ENCODE measurements at places on chromosomes 1 and 21. TPM values are rescaled to one million over a fixed set of nuclear protein-coding genes. Genes with fewer than 3 reads are reported as not detected.
A peak's percentile ranks its signal among the peaks of the same experiment; 100 is the strongest.

The RAB25 gene
- total RNA-seq = 51.4 TPM

The TMCO4 gene
- 36.5 TPM for total RNA-seq

The GPR3 gene
- 0.38 TPM for total RNA-seq

The SV2A gene
- 4.5 TPM for total RNA-seq

The MROH7 gene
- 5.4 TPM for total RNA-seq

The TXNIP gene
- 1,197 TPM for total RNA-seq

The PTGER3 gene
- total RNA-seq = 9.0 TPM

The CITED4 gene
- total RNA-seq = 78.6 TPM

The STX12 gene
- total RNA-seq = 49.0 TPM

GRCh38 chr1:116288201-116288598 is 84.8 kb upstream of the ATP1A1 start:
- H3K27me3 ChIP-seq = no peaks in the 10 kb centered on the region
- H3K4me3 ChIP-seq = no peak overlapping the region
- H3K4me1 ChIP-seq = no peaks in the 10 kb centered on the region
- peak overlapping the region; percentile 35 for H3K27ac ChIP-seq
- DNase-seq = no peak

DNA sequence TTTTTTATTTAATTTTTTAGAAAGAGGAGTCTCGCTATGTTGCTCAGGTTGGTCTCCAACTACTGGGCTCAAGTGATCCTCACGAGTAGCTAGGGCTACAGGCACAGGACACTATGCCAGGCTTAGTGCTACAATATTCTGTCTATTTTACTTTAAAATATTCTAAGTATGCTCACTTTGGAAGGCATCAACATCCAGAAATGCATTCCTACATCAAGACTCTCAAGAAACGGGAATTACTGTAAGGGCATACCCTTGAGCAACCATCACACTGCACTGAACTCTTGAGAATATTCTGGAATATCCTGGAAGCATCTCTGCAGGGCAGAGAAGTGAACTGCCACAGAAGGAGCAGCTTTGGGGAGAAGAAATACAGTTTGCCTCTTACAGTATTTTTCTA is 565 bp upstream of the DMRTB1 start:
- DNase-seq = no peak
- no peaks in the 10 kb centered on the region for H3K27me3 ChIP-seq
- H3K4me1 ChIP-seq = no peaks in the 10 kb centered on the region
- no peak overlapping the region for H3K27ac ChIP-seq

GRCh38 chr21:28633839-28634555 is 358.7 kb downstream of the LTN1 start:
- H3K36me3 ChIP-seq = no peaks in the 10 kb centered on the region
- DNase-seq = no peak
- no peak overlapping the region for H3K27ac ChIP-seq
- H3K4me1 ChIP-seq = no peaks in the 10 kb centered on the region
- no peak overlapping the region for H3K4me3 ChIP-seq

DNA sequence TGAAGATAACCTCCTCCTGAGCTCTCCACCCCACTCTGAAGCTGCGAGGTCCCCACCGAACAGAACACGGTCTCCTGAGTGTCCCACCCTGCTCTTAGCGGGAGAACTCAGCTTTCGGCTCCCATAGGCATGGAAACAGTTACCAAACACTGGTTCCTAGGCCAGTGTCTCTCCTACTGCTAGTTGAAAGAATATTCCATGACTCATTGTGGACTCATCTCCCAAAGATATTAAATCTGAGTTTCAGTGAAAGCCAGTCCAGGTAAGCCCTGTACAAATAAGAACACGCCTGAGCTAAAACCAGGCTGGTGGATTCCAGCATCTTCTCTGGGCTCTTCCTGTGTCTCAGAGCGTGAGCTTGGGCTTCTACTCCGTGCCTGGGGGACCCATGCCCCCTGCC is 107.5 kb upstream of the CLDN14 start:
- H3K27ac ChIP-seq = no peak overlapping the region
- no peak for DNase-seq
- H3K4me1 ChIP-seq = no peaks in the 10 kb centered on the region
- H3K36me3 ChIP-seq = no peaks in the 10 kb centered on the region
- no peak overlapping the region for H3K4me3 ChIP-seq

GRCh38 chr1:186194107-186194756 is 180.8 kb downstream of the TPR start:
- H3K36me3 ChIP-seq = no peaks in the 10 kb centered on the region
- no peak for DNase-seq
- H3K27me3 ChIP-seq = no peaks in the 10 kb centered on the region
- no peak overlapping the region for H3K27ac ChIP-seq
- no peak overlapping the region for H3K4me3 ChIP-seq
- no peaks in the 10 kb centered on the region for H3K4me1 ChIP-seq

GRCh38 chr1:9295884-9296283 is 3.2 kb downstream of the SPSB1 start:
- no peaks in the 10 kb centered on the region for H3K27me3 ChIP-seq
- peaks cover 2% of the 10 kb centered on the region for H3K36me3 ChIP-seq
- H3K4me1 ChIP-seq = no peaks in the 10 kb centered on the region
- DNase-seq = no peak

DNA sequence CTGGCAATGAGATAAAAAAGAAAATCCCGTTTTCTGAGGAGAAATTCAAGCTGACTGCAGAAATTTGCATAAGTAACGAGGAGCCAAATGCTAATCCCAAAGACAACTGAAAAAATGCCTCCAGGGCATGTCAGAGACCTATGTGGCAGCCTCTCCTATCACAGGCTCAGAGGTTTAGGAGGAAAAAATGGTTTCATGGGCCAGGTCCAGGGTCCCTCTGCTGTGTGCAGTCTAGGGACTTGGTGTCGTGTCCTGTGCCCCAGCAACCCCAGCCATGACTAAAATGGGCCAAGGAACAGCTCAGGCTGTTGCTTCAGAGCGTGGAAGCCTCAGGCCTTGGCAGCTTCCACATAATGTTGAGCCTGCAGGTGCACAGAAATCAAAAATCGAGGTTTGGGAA is 456.5 kb downstream of the DPYD start:
- no peak for DNase-seq
- no peak overlapping the region for H3K4me3 ChIP-seq
- H3K27ac ChIP-seq = no peak overlapping the region

DNA sequence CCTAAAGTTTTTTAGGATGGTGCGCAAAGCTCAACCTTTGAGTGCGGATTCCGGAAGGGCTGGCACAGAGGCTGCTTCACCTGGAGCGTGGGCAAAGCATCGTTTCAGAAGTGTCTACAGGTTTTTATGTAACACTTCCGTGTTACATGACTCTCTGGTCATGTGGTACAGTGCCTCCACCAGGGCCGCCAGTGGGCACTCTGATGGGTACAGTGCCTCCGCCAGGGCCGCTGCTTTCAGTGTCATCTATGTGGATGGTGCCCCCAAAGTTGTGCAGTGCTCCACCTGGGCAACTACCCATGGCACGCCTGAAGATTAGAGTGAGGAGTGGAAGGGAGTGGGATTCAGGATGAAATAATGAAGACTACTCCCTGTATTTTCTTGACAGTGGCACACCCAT is 101.4 kb upstream of the C1orf174 start:
- no peak for DNase-seq
- no peaks in the 10 kb centered on the region for H3K27me3 ChIP-seq
- H3K4me1 ChIP-seq = no peaks in the 10 kb centered on the region
- no peak overlapping the region for H3K4me3 ChIP-seq

GRCh38 chr1:167714439-167715156 is 7.2 kb upstream of the MPZL1 start:
- no peaks in the 10 kb centered on the region for H3K27me3 ChIP-seq
- DNase-seq = peak; percentile 93
- peak overlapping the region; percentile 73 for H3K4me3 ChIP-seq
- H3K27ac ChIP-seq = peak overlapping the region; percentile 91
- no peaks in the 10 kb centered on the region for H3K36me3 ChIP-seq
- H3K4me1 ChIP-seq = no peaks in the 10 kb centered on the region

- H3K27ac ChIP-seq = no peak overlapping the region
- peak; percentile 56 for DNase-seq
- H3K36me3 ChIP-seq = no peaks in the 10 kb centered on the region
- no peaks in the 10 kb centered on the region for H3K27me3 ChIP-seq
- no peak overlapping the region for H3K4me3 ChIP-seq
Observed at GRCh38 chr1:110508028-110508940, 10.7 kb downstream of the KCNA10 start.

- no peaks in the 10 kb centered on the region for H3K27me3 ChIP-seq
- H3K4me3 ChIP-seq = no peak overlapping the region
- DNase-seq = no peak
- H3K27ac ChIP-seq = no peak overlapping the region
- no peaks in the 10 kb centered on the region for H3K4me1 ChIP-seq
Observed at GRCh38 chr1:40003156-40004093, 37.1 kb upstream of the CAP1 start.

- no peaks in the 10 kb centered on the region for H3K36me3 ChIP-seq
- no peak overlapping the region for H3K4me3 ChIP-seq
- H3K27me3 ChIP-seq = no peaks in the 10 kb centered on the region
- no peak overlapping the region for H3K27ac ChIP-seq
- no peaks in the 10 kb centered on the region for H3K4me1 ChIP-seq
Observed at GRCh38 chr1:71240656-71241055, 159.8 kb upstream of the ZRANB2 start.

- H3K36me3 ChIP-seq = peaks cover 12% of the 10 kb centered on the region
- no peak overlapping the region for H3K27ac ChIP-seq
- no peak overlapping the region for H3K4me3 ChIP-seq
- no peaks in the 10 kb centered on the region for H3K27me3 ChIP-seq
- H3K4me1 ChIP-seq = no peaks in the 10 kb centered on the region
Observed at GRCh38 chr1:228494044-228494353, 6.8 kb downstream of the RNF187 start.

DNA sequence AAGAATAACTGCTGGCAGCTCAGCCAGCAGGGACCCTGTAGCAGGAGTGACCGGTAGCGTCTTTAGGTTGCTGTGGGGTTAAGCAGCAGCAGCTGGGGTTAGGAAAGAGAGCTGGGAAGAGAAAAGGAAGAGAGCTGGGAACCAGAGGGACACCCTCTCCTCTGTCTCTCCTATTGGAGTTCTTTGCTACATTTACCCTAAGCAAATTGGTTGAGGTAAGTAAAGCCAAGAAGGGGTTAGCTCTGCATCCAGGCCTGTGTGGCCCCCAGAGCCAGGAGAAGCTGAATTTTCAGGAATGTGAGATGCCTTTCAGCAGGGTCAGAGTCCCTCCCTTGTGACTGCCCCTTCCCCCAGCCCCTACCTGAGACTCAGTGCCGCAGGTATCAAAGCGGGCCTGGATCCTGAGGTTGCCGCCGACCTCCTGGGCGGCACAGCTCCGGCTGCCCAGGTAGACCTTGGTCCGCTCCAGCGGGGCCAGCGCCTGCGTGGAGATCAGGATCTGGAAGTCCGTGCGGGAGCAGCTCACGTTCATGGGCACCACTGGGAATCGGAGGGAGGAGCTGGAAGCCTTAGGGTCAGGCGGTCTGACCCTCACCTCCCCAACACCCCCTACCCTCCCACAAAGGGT is 16.4 kb downstream of the CDCP2 start:
- no peak overlapping the region for H3K4me3 ChIP-seq
- no peaks in the 10 kb centered on the region for H3K36me3 ChIP-seq
- no peaks in the 10 kb centered on the region for H3K27me3 ChIP-seq
- DNase-seq = no peak
- peaks cover 5% of the 10 kb centered on the region for H3K4me1 ChIP-seq

GRCh38 chr1:53733447-53733931 is 5.5 kb downstream of the GLIS1 start:
- H3K36me3 ChIP-seq = no peaks in the 10 kb centered on the region
- DNase-seq = no peak
- H3K4me1 ChIP-seq = no peaks in the 10 kb centered on the region
- H3K27ac ChIP-seq = peak overlapping the region; percentile 7

DNA sequence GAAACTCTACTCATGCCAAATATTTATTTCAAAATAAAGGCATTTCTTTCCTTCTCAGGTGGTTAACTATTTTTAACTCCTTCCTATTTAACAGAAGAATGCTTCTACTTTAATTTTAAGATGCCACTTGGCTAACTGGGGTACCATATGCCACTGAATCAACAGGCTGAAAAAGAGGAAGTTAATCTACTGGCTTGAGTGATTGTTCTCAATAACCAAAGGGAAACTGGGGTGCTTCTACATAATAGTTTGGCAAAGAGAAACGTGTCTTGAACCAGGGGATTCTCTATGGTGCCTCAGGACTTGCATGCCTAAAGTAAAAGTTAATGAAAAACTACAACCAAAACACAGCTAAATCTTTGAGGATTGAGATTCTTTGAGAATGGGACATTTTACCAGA is 142.6 kb downstream of the DENND1B start:
- no peak overlapping the region for H3K27ac ChIP-seq
- H3K4me3 ChIP-seq = no peak overlapping the region
- H3K27me3 ChIP-seq = no peaks in the 10 kb centered on the region
- no peak for DNase-seq

- H3K4me1 ChIP-seq = no peaks in the 10 kb centered on the region
- no peak overlapping the region for H3K4me3 ChIP-seq
- DNase-seq = no peak
- no peak overlapping the region for H3K27ac ChIP-seq
- no peaks in the 10 kb centered on the region for H3K36me3 ChIP-seq
Observed at GRCh38 chr1:206895837-206896242, 1.4 kb upstream of the IL24 start.

GRCh38 chr1:54850737-54851136 is 36.3 kb downstream of the DHCR24 start:
- H3K27me3 ChIP-seq = no peaks in the 10 kb centered on the region
- peak overlapping the region; percentile 77 for H3K27ac ChIP-seq
- DNase-seq = no peak
- no peaks in the 10 kb centered on the region for H3K4me1 ChIP-seq

DNA sequence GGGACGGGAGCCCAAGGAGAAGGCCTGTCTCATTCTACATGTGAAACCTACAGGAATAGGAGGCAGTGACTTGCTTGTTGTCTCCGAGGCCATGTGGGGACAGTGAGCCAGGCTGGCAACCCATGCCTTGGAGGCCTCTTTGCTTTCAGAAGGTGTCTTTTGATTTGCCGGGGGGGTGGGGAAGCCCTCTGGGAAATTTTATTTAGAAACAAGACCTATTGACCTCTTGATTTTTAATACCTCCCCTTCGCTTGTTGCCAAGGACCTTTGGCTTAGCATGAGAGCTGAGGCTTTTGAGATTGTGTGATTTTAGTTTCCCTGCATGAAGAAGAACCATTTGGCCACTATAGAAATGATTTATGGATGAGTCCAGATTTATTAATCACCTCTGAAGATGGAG is 4.1 kb downstream of the ARMH1 start:
- H3K27ac ChIP-seq = no peak overlapping the region
- peaks cover 18% of the 10 kb centered on the region for H3K4me1 ChIP-seq
- DNase-seq = peak; percentile 41

Data from kidney (tissue), 22 donors.